ENCODE measurements at places on chromosomes 2 and 18.

- DNase-seq = no peak
Observed at GRCh38 chr18:79241755-79242154, 154.0 kb upstream of the NFATC1 start.

DNA sequence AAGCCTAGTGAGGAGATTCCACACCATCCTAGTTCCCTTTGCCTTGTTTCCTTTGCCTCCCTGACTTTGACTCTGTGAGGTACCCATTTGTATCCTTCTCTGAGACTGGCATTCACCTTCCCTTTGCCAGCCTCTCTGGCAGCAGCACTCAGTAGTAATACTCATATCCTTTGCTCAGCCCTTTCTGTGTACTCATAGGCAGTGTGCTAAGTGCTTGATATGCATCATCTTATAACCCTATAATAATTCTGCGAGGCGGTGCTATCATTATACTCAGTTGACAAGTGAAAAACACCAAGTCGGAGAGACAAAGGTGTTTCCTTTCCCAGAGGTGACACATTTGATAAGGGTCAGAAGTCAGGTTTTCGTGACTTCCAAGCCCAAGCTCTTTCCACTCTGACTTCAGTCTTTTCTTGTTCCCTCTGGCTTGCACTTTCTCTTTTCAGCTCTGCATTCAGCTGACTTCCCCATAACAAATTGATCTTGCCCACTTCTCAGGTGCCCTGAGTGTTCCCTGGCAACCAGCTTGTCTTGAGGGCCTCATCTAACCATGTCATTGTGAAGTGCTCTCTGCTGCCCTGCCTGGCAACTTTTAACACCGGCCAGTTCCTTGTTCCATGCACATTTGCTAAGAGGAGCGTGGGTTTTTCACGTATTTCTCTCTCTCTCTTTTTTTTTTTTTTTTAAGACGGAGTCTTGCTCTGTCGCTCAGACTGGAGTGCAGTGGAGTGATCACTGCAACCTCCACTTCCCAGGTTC is 94.5 kb upstream of the UPP2 start:
- no peak for DNase-seq

GRCh38 chr2:231575612-231576256 is 16.9 kb upstream of the TEX44 start:
- no peak for DNase-seq

DNA sequence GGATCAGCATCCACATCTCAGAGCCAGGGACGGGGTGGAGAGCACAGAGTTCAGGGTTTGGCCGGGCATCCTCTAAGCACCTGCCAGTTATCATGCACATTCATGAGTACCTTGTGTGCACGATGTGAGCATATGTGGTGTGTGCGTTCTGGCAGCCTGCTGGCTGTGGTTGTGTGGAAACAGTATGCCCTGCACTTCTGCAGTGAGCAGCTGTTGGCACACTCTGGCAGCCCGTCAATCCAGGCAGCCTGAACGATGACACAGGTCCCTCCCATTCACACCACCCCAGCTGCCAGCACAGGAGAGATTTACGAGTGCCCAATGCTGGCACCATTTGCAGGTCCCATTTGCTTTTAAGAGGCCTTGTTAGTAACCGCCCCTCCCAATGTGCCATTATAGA is 74.2 kb downstream of the CD8B2 start:
- peak; percentile 72 for DNase-seq

GRCh38 chr2:159933040-159933726 is 129.2 kb downstream of the PLA2R1 start:
- no peak for DNase-seq

DNA sequence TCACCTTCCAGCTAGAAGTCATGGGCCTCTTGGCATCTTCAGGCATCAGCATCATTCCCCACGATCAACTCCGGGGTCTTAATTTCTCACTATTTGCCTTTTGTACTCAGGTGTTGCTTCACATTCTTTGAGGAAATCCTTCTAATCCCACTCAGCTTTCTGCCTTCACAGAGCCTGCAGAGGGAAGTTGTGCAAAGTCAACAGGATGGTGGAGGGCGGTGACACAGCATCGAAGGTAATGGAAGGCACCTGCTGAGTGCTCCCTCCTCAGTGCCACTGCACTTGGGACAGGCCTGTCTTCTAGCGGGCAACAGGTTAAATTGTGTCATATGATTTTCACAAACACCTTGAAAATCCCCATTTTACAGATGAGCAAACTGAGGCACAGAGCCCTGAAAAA is 164.0 kb downstream of the EN1 start:
- no peak for DNase-seq

- DNase-seq = no peak
Observed at GRCh38 chr2:109020217-109020637, 31.2 kb upstream of the EDAR start.

DNA sequence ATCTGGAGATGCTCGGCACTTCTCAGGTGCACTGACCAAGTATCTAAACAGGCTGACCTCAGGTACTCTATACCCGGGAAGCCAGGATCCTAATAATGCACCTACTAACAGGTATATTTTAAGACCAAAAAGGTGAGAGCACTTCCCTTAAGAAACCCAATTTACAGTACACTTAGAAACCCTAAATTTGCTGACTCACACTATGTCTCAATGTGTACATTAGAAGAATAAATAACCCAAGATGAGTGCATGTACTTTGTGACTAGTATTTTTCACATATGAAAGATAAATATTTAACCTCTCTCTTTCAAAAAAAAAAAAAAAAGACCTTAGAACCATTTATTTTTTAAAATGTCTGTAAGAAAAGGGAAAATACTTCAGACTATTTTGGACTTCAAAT is 118.8 kb downstream of the ZNF516 start:
- DNase-seq = no peak

DNA sequence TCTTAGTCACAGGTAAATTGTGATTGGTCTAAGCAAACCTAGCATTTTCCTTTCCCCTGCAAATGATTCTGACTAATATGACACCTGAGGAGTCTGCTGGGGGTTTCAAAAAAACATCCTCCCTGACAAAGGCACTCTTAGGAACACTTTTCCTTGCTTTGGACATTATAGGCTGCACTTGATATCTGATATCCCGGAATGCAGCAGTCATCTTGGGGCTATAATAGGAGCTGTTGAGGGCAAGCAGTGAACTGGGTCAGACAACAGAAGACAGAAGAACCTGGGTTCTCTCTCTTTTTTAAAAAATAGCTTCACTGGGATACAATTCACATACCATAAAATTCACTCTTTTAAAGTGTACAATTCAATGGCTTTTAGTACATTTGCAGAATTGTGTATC is 229.3 kb downstream of the RAB3GAP1 start:
- no peak for DNase-seq

GRCh38 chr2:85470850-85471800 is 52.6 kb downstream of the SH2D6 start:
- DNase-seq = no peak

DNA sequence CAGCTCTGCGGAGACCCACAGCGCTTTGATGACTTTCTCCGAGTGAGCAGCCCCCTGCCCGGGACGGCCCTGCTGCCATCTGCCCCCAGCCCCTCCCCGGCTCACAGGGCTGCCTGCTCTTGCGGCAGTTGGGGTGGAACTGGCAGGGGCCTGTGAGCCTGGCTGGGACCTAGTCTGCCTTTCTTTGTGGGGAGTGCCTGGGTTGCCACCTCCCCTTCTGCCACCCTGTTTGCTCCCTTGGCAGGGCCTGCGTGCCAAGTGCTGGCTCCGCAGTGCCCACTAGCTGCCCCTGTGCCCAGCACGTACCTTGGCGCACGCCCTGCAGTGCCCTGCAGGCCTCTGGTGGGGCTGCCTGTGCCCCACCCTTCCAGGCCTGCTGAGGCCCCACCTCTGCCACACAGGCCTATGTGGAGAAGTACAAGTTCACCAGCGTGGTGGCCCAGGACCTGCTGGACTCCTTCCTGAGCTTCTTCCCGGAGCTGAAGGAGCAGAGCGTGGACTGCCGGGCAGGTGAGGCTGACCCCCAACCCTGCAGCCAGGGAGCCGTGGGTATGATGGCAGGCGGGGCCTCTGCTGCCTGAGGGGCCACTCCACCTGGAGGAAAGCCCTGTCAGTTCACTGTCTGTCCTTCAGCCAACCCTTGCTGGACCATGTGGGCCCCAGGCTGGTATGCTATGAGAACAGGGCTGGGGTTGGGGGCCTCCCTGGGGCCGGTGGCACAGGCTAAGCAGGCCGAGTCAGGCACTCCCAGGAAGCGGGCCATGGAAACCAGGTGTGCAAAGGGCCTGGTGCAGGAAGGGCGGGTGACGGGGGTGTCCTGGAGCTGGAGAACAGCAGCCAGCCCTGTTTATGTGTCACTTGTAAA is 7.0 kb downstream of the RNPEPL1 start:
- no peak for DNase-seq

- no peak for DNase-seq
Observed at GRCh38 chr2:220466251-220466691, 838.8 kb downstream of the SLC4A3 start.
